ENCODE measurements at places on chromosomes 1 and 21.

- no peak for DNase-seq
Measured at GRCh38 chr1:205569411-205570172, 62.2 kb downstream of the ELK4 start.

DNA sequence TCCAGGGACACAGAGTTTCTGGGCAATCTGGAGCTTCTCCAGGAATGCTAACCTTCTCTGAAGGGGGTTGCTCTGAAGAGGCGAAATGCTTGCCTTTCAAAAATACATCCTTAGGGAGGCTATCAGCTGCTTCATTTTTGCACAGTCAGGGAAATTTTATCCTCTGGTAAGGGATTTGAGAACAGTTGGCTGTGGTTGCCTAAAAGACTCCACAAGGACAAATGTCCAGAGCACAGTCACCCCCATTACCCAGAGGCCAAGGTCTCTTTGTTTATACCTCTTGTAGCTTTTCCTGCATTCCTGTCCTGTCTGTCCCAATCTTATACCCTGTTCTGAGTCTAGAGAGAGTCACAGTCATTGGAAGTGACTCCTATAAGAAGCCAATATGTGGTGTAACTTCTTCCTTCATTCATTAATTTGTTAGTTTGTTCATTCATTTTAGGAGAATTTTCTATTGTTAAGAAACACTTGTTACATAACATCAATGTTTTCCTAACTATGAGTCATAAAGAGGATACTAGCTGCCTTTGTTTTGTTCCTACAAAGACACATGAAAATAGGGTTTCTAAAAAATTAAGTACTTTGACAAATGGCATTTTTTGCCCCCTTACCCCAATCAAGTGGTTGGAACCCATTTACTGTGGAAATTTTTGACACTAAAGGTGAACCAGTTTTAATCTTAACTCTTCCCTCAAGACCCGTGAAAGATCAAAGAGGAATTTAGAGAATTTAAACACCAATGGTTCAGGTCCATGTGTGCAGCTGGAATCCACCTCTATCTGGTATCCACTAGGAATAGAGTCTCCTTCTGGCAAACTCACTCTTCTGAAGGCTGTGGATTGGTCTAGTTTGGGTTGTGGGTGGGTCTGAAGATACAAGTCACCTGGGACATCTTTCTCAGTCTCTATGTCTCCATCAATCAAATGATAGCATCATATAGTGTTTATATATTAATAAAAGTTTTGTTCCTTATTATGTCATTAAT lies 47.1 kb downstream of the GPR88 start:
- DNase-seq = no peak

GRCh38 chr1:29473161-29473855 lies 237.0 kb downstream of the PTPRU start:
- no peak for DNase-seq

DNA sequence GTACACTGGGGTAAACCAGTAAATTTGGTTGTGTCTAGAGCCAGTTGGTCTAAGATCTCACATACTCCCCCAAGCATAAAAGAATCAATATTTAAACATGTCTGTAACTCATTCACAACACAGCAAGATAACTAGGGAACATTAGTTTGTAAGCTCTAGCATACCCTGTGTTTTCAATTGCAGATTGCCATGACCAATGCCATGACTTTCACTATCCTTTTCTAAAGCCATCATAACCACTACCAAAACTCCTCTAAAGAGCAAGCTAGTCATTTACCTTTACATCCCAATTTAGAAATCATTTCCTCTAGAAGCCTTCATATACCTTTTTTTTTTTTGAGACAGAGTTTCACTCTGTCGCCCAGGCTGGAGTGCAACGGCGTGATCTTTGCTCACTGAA lies 56.5 kb upstream of the PLA2G4A start:
- DNase-seq = no peak

DNA sequence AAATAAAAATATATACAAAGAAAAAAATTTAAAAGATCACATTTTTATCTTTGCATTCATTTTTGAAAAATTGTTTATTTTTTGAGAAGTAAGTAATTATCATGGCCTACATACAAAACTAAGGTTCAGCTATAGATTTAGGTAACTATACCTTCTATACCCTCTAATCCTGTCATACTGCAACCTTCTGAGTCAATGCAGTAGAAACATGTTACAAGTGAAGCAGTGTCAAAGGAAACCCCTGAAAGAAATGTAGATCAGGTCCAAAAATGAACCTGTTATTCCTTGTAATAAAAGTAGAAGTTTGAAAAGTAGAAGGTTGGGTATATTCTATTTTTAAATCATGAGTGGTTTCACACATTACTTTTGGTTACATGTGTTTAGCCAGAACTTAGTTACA lies 51.3 kb downstream of the PTGS2 start:
- DNase-seq = no peak

DNA sequence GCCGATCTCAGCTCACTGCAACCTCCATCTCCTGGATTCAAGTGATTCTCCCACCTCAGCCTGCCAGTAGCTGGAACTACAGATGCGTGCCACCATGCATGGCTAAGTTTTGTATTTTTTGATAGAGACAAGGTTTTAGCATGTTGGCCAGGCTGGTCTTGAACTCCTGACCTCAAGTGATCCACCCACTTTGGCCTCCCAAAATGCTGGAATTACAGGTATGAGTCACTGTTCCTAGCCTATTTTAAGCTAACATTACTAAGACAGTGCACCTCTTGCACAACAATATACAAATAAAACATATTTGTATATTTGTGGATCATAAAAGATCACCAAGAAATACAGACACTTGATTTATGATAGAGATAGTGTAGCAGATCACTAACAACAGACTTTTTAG lies 139.1 kb downstream of the DUSP10 start:
- no peak for DNase-seq

Data from small intestine (tissue), 16 donors.